Brain (organoid and tissue), 16 donors: ENCODE measurements at places on chromosomes 13 and 19.

DNA sequence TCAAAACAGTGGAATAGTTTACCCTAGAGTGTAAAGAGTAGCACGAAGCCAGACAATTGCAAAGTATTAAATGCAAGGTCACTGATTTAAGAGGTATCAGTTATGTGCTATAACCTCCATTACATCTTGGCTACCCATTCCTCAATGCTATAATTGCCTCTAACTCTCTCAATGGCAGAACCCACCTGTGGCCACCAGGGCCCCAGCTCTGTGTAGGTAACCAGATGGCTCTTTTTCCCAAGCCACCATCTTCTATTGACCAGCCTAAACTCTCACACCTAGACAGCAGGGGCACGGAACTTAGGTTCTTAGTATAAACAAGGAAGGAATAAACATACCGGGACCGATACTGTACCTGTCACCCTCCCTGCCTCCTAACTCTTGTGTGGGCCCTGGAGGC, 277.6 kb downstream of the PCDH9 start:
- no peak for DNase-seq

- DNase-seq = no peak
Observed at GRCh38 chr13:64078480-64078936, 2662.9 kb upstream of the PCDH20 start.

- DNase-seq = no peak
Observed at GRCh38 chr13:23796551-23796950, 92.6 kb downstream of the MIPEP start.

GRCh38 chr19:50952910-50953309, at the start of gene KLK5:
Gene KLK5 (minus strand): TSS chr19:50953038. CDS start chr19:50952657, 381 bp downstream.
- DNase-seq = no peak

GRCh38 chr13:33869005-33869404, 51.1 kb downstream of the RFC3 start:
- DNase-seq = no peak

- DNase-seq = no peak
Observed at GRCh38 chr19:9531933-9532332, 6.5 kb downstream of the ZNF426 start.

DNA sequence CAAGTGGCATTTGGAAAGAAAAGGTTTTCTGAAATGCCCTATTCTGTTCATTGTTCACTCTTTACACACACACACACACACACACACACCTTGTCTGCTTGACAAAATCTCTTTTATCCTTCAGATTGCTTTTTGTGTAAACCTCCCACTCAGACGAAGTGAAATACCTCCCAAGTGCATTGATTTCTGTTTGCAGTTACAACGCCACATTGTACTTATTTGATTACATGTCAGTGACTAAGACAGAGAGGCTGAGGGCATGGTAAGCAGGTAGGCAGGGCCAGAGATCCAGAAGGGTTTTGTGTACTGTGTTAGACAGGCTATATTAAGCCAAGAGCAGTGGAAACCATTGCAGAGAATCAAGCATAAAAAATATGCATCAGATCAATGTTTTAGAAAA, 561.8 kb downstream of the GPC6 start:
- no peak for DNase-seq

DNA sequence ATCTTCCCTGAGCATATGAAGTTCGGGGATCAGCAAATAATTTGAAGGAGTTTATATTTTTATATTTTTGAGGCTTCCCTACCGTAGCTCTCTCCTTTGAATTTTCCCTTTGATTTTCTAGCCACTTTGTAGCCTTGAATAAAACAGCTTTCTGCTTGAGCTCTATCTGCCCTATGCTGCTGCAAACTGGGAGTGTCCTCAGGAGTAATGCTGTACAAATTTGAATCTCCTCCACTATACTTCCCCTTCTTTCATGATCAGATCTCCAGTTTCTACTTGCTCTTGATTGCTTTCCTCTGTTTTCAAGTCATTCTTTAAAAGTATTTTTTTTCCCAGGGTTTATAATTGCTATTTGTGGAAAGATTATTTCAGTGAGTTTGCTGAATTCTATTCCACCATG, 14.6 kb downstream of the PDS5B start:
- DNase-seq = no peak

DNA sequence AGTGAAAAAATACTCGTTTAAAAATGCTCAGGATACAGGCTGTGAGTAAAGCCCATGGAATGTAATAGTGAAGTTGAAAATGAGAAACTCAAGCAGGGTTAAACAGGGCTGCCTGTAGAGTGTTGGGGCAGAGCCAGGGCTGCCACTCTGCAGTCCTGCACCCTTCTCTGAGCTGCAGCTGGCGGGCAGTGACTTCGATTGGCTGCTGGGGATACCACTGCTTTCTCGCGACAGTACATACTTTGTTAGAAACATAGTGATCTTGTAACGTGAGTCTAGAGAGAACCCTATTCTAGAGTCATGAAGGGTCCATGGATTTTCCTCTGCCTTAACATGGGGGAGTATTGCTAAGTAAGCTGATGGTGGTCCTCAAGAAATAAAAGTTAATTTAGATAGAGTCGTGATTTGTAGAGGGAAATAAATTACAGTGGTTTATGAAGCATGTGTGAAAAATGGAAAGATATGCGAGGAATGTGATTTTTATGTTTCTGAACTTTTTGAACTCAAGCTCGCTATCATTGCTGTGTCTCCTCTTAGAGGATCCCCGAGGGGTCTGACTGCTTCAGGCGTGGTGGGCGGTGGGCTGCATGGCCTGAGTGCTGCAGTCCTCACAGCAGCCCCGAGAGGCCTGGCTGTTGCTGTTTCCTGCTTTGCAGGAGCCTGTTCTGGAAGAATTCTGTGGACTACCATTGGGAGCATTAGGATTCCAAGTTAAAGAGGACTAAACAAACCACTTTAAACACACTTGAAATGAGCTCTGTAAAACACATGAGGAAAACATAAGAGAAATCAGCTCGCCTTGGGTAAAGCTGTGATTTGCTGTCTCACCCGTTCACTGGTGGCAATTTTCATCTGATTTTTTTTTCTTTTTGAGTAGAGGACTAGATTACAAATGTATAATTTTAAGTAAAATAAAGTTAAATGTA, 95.7 kb downstream of the ARHGEF7 start:
- DNase-seq = peak; percentile 42

GRCh38 chr13:106681536-106681935, 113.6 kb upstream of the ARGLU1 start:
- peak; percentile 60 for DNase-seq

GRCh38 chr13:98563071-98563470, 13.8 kb downstream of the STK24 start:
- no peak for DNase-seq

- DNase-seq = peak; percentile 65
Observed at GRCh38 chr19:48918801-48919247, 14.7 kb upstream of the DHDH start.

DNA sequence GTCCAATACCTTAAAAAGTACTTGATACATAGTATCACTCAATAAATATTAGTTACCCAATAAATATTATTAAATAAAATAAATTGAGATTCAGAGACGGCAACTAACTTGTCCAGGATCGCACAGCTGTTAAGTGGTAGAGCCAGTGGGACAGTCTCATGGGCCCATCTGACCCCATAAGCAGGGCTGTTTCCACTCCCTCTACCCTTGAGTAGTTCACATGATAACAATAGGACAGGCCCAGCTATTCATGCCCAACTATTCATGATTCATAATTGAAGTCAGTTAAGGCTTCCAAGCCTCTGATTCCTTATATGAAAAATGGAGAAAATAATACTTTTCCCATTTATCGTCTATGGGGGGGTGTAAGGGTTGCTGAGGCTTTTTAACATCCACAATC, 78.2 kb downstream of the C13orf42 start:
- no peak for DNase-seq

- DNase-seq = no peak
Observed at GRCh38 chr19:927351-927779, 1.5 kb downstream of the ARID3A start.

GRCh38 chr13:26320766-26321165, 66.8 kb downstream of the CDK8 start:
- no peak for DNase-seq

DNA sequence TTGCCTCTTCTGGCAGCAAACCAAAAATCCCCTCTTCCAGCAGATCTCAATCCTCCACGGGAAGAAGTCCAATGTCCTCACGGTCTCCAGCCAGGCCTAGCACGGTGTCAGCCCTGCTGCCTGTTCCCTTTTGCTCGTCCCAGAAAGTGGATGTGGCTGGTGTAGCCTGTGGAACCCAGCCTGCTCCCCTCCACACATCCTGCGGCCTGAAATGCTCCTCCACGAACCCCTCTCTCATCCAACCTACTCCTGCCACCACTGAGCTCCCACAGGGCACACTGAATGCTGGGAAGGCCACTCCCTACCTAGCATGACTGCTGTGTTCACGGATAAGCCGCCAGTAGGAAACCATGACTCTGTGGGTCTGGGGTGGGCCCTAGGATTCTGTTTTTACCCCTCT, 3.0 kb downstream of the MBOAT7 start:
- DNase-seq = no peak

- no peak for DNase-seq
Observed at GRCh38 chr19:13066226-13066625, 36.4 kb downstream of the LYL1 start.

DNA sequence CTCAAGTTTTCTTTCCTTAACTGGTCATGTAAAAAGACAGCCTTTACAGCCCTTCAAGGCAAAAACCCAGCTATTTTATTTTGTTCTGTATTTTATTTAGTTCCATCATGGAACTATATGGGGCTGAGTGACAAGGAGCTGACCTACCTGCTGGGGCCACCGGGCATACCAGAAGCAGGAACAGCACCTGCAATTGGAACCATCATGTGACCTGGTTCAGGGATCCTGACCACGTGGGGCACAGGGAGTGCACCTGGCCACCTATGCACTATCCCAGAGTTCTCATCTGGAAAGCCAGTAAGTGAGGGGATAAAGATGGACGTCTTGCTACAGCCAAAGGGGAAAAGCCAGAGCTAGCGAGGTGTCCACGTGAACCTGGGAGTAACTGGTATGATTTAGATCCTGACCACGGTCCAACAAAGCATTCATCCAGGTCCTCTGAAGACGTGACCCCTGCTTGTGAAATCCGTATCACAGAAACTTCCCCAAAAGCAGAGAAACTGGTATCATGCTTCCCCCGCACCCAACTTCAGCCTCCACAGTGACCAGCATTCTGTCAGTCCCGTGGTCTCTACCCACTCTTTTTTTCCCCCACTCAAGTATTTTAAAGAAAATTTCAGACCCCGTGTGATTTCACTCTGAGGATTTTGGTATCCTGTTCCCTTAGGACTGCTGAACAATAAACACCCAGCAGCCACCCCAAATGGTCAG, 40.5 kb upstream of the SLC15A1 start:
- DNase-seq = no peak

GRCh38 chr13:111947026-111947810, 119.7 kb upstream of the SOX1 start:
- no peak for DNase-seq

- no peak for DNase-seq
Observed at GRCh38 chr19:29823581-29824330, 12.0 kb downstream of the CCNE1 start.

DNA sequence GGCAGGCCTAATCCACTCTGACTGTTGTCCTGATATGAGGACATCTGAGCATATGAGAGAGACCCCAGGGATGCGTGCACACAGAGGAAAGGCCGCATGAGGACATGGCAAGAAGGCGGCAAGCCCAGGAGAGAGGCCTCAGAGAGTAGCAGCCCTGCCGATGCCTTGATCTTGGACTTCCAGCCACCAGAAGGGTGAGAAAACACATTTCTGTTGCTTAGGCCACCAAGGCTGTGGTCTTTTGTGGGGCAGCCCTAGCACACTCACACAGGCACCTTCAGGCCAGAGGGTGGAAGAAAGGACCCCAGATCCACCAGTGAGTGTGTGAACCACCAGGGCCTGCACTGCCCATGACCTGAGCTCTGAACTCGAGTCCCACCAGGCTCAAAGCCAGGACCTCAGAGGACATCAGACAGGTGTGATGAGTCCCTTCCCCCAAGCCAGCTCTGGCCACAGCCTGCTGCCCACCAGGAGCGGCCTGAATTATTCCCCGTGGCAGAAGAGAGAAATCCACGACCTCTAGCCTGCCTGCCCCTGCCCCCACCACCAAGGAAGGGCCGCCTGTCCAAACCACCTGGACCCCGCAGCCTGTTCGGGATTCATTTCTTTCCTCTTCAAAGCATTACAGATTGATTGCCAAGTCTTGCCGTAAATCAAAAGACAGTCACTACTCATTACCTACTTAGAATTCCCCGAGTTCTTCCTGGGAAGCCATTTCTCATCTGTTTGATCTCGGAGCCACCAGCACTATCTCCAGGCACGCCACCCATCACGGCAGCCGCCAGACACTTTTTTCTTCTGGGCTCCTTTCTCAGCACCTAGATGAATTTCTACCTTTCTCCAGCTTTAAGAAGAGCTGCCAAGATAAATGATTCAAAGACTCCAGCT, 72.2 kb downstream of the CEBPG start:
- DNase-seq = no peak

GRCh38 chr13:34533941-34534340, 408.1 kb upstream of the NBEA start:
- DNase-seq = no peak

DNA sequence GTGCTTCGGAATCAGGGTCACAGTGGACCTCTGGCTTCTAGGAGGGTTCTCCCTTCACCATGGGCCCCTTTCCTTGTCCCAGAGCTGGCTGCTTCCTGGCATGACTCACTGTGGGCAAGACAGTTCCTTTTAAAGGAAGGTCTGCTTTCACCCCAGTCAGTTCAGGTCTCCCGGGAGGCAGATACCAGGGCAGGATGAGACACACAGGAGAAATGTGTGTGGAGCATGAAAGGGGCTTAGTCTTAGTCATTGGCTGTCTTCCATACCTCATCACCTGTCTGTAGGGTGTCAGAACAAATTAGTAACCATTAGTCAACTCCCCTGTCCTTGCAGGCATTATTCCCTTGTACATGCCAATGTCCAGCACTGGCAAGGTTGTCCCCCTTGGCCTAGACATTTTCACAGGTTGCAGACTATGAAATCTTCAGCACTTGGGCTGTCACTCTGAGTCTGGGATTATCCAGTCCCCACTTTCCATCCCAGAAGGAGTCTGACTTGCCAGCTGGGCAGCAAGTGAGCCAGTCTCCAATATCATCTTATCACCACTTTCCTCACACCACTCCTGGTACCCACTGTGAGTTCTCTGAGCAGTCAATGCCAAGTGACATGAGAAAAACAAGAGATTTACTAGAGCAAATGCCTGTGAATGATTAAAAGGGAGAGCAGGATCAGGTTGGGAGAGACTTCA, 76.8 kb upstream of the MEDAG start:
- no peak for DNase-seq
